ENCODE measurements at places on chromosomes 16 and 17.

GRCh38 chr16:22977294-22977697 lies 163.3 kb downstream of the HS3ST2 start:
- DNase-seq = no peak

DNA sequence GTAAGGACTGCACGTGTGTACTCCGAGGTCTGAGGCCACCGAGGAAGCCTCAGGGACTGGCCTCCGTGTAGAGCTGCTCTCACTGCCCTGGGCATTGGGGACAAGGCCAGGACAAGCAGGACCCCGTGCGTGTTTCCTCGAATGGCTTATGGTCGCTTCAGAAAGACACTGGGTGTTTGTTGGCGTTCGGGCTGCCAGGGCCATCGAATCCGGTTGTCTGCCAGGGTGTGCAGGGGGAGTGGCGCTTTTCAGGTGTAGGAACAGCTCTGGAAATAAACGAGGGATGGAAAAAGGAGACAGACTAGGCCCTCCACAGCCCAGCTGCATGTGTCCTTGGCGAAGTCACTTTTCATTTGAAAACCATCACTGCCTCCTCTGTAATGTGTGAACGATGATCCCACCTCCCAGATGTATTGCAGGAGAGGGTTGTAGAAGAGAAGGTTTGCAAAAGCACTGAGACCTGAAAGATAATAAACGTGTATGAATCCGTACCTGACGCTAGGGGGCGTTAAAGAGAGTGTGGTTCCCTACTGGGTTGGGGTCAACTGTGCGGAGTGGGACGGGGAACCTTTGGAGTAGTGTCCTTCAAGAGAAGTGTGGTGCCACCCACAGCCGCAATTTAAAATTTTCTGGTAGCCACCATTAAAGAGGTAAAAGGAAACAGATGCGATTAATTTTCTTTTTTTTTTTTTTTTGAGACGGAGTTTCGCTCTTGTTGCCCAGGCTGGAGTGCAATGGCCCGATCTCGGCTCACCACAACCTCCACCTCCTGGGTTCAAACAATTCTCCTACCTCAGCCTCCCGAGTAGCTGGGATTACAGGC lies 2.1 kb upstream of the ZSCAN10 start:
- peak; percentile 23 for DNase-seq

GRCh38 chr17:78107976-78108725 lies 20.4 kb downstream of the TMC6 start:
- no peak for DNase-seq

DNA sequence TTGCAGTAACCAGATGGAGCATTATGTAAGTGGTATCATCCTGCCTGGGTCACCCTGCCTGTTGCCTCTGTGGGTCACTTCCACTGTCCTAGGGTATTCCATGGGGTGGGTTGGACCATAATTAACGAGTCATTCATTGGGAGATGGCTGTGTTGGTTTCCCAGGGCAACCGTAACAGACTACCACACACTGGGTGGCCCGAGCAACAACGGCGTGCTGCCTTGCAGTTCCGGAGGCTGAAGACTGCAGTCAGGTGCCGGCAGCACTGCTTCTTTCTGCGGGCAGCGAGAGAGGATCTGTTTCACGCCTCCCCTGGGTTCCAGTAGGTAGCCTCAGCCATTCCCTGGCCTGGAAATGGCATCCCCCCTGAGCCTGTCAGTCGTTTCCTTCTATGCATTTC lies 28.9 kb upstream of the CMIP start:
- no peak for DNase-seq

- no peak for DNase-seq
Measured at GRCh38 chr17:30928584-30928983, 6.8 kb downstream of the ADAP2 start.

DNA sequence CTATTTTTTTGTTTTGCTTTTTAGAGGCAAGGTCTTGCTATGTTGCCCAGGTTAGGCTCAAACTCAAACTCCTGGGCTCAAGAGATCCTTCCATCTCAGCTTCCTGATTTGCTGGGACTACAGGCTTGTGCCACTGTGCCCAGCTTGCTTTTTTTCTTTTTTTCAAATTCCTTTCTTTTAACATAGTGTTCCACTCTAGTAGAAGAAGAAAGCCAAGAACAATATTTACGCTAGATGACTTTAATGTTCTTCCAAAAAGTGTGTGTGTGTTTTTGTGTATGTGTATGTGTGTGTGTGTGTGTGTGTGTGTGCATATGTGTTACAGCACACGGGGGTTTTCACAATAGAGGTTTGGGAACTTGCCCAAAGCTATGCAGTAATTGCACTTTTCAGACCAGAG lies 10.7 kb upstream of the UMOD start:
- no peak for DNase-seq

GRCh38 chr17:50557630-50558029 lies 2.9 kb upstream of the CACNA1G start:
- DNase-seq = no peak

DNA sequence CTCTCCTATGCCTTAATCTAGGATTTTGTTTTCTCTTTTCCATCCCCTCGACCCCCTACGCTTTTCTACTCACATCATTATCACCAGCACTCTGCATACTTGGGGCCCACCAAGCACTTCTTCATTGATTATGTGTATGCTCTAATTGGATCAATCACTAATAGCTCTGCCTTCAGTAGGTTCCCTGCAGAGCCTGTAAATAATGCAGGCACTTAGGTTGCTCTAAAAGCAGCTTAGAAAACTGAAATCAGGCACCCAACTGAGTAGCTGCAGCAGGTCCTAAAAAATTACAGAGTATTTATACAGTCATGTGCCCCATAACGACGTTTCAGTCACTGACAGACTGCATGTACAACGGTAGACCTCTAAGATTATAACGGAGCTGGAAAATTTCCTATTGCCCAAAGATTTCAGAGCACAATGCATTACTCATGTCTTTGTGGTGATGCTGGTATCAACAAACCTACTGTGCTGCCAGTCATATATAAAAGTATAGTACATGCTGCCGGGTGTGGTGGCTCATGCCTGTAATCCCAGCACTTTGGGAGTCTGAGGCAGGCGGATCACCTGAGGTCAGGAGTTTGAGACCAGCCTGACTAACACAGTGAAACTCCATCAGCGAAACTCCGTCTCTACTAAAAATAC lies 280.4 kb downstream of the HS3ST3B1 start:
- DNase-seq = no peak

- no peak for DNase-seq
Measured at GRCh38 chr16:2912330-2913199, 834 bp downstream of the FLYWCH1 start.

DNA sequence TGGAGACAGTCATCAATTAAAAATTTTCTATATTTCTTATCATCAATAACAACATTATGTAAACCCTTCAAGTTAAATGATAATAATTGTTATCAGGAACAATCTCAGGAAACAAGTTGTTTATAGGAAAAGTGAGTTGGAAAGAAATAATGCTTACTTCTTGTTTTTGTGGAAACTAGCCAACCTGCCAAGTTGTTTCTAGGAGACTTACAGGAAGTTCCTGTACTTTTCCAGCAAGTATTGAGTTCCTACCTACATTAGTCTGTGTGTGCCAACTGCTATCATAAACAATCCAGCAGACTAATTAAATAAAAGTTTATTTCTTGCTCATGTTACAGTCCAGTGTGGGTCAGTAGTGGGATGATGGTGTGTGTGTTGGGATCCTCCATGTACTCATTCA lies 1.6 kb upstream of the CCL14 start:
- no peak for DNase-seq
